ENCODE measurements at places on chromosomes 1 and 21. TPM values are rescaled to one million over a fixed set of nuclear protein-coding genes. Genes with fewer than 3 reads are reported as not detected.

NCMAP gene
- total RNA-seq = not detected

SLC5A9 gene
- not detected for total RNA-seq

IGSF9 gene
- not detected for total RNA-seq

GRCh38 chr1:228851193-228851592, 115.9 kb downstream of the RHOU start:
- no peak for DNase-seq

DNA sequence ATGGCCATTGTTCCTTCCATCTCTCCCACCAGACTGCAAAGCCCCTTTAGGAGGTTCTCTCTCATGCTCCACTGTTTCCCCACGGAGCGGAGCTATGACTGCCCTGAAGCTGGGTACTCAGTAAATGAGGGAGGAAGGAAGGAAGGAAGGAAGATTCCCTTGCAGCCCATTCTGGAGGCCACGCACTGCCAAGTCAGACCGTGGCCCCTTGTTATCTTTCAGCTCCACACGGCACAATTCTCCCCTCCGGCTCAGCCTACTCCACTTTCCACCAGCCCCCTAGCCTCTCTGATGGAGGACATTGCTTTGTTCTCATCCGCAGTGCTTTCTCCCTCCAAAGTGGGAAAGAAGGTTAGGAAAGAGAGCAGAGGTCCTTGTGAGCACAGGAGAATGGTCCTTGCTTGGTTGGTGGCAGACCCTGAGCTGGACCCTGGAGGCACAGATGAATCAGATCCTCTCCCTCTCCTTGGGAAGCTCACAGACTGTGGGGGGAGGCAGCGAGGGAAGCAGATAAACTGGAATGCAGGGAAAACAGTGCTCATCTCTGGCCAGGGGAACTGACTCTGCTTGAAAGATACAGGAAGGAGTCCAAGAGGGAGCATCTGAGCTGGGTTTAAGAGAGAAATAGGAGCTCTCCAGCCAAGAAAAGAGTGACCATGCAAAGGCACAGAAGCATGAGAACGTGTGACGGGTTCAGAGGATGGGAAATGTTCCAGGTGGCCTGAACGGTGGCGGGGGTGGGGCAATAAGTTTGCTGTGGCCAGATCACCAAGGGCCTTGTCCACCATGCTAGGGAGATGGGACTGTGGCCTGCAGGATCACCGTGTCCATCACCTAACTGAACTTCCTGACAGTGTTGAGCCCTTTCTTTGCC, 52.6 kb downstream of the GLIS1 start:
- DNase-seq = no peak
